ENCODE measurements at places on chromosomes 4 and X.
A peak's percentile ranks its signal among the peaks of the same experiment; 100 is the strongest.

DNA sequence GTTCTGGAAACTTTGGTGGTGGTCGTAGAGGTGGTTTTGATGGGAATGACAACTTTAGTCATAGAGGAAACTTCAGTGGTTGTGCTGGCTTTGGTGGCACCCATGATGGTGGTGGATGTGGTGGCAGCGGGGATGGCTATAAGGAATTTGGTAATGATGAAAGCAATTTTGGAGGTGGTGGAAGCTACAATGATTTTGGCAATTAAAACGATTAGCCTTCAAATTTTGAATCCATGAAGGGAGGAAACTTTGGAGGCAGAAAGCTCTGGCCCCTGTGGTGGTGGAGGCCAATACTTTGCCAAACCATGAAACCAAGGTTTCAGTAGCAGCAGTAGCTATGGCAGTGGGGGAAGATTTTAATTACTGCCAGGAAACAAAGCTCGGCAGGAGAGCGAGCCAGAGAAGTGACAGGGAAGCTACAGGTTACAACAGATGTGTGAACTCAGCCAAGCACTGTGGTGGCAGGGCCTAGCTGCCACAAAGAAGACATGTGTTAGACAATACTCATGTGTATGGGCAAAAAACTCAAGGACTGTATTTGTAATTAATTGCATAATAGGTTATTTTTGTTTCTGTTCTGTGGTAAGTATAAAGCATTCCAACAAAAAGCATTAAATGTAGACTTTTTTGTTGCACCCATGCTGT is 23.2 kb upstream of the SOD3 start:
- DNase-seq = no peak

DNA sequence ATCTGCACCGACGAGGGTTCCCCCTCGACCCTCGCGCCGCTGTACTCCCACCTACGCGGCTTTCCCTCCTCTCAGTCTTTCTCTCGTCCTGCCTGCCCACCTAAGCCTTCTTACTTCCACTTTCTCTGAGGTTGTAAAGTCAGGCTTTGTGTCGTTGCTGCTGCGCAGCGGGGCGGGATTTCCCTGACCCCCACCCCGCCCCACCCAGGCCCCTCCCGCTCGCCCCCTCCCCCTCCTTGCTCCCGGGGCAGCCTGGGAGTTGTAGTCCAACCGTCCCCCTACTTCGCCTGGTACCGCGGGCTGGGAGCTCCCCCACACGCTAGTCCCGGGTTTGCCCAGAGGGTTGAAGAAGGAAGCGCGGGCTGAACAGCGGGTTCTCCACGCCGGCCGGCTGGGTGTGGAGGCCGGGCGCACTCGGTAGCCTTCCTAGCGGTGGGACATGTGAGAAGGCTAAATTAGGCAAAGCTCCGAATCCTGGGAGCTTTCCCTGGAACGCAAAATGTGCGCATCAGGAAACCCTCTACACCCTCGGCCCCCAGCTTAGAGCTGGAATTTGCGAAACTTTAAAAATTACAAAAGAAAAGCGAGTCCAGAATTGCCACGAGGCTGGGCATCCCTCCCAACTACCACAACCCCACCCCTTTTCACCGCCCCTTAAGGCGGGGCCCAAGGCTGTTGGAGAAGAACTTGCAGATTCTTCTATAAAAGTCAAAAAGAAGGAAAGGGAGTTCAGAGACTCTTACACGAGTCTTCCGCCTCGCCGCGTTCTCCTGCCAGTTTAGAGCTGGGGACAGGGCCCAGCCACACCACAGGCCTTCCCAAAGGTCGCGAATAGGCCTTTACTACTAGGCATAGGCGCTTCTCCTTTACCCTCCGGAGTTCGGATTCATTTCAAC is at the start of gene ATP11C:
Gene ATP11C (minus strand): TSS at position 153 of the 896 bp plus-strand sequence. CDS start 1,011 bp downstream, outside the sequence.
- peak; percentile 80 for DNase-seq

DNA sequence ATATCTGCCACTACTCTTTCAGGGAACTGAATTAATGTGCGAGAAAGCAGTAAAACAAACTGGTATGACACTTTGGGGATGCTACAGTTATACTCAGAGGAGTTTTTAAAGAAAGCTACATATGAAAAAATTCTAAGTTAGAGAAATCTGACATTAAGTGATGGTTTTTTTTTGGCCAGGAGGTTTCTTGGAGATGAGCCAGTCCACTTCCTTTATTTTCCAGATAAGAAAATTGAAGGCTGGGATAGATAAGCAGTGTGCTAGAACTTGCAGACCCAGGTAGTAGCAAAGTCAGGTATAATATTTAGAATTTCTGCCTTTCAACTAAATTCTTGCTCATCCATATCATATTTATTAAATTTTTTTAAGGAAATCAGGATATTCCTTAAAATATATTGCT is 106.8 kb downstream of the FAT4 start:
- no peak for DNase-seq

- DNase-seq = no peak
These were observed 3.7 kb downstream of the MMRN1 start for GRCh38 chr4:89898304-89898716.

GRCh38 chrX:15441464-15441863 is 51.7 kb downstream of the PIR start:
- DNase-seq = no peak

DNA sequence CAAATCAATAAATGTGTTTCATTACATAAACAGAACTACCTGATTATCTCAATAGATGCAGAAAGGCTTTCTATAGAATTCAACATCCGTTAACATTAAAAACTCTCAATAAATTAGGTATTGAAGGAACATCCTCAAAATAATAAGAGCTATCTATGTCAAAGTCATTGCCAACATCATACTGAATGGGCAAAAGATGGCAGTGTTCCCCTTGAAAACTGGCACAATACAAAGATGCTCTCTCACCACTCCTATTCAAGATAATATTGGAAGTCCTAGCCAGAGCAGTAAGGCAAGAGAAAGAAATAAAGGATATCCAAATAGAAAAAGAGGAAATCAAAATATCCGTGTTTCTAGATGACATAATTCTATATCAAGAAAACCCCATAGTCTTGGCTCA is 466.4 kb downstream of the MAGEE1 start:
- no peak for DNase-seq

- DNase-seq = no peak
These were observed 26.0 kb downstream of the BEND2 start for GRCh38 chrX:18194688-18195087.

DNA sequence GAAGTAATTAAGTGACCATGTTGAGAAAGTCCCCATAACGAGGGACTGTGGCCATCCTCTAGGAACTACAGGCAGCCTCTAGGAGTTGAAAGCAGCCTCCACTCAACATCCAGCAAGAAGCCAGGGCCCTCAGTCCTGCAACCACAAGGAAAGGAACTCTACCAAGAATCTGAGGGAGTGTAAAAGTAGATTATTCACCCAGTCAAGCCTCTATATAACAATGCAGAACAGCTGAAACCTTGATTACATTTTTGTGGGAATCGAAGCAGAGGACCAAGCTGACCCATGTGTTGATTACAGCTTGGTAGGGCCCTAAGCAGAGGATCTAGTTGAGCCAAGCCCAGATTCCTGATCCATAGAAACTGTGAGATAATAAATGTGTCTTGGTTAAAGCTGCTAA is 17.1 kb downstream of the RPS6KA6 start:
- no peak for DNase-seq

DNA sequence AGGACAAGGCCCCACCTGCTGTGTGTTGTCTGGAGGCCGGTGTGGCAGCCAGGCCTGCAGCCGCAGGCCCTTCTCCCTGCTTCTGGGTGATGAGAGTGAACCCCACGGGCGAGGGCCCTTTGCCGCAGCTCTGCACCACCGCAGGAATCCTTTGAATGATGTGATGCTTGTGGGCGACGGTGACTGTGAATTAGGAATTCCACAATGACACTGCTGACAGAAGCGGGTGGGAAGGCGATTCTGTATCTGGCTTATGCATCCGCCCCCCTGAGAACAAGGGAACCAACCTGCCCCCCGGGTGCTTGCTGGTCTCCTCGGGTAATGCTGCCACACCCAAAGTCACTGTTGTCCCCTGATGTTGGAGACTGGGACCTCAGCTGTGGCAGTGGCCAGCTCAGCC is 19.5 kb upstream of the MAN2B2 start:
- no peak for DNase-seq

- no peak for DNase-seq
These were observed 34.5 kb upstream of the SLC4A4 start for GRCh38 chr4:71304289-71304850.

GRCh38 chr4:24876431-24876830 is 36.4 kb downstream of the CCDC149 start:
- DNase-seq = no peak

GRCh38 chr4:148207068-148207467 is 235.1 kb downstream of the NR3C2 start:
- no peak for DNase-seq

DNA sequence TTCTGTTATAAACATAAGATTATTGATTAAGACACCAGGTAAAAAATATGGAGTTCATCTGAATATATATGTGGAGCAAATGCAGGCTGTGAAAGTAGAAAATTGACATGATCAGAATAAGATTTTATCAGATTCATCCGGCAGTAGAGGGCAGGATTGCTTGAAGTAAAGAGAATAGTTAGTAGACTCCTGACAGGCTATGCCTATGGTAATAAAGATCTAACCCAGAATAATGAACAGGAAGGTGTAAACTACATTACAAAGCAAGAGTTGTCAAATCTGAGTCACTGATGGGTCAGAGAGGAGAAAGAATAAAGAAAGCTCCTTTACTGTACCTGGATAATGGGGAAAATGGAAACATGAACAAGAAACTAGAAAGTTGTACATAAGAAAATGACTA is 20.8 kb upstream of the TMEM184C start:
- DNase-seq = no peak

Measured in activated CD8-positive, alpha-beta memory T cell treated with anti-CD3 and anti-CD28 coated beads, Interleukin-2, amount 50 U/mL, for 4 hours (primary cell).